ENCODE measurements at places on chromosomes 13 and 19.
A peak's percentile ranks its signal among the peaks of the same experiment; 100 is the strongest.

- peak; percentile 41 for DNase-seq
Measured at GRCh38 chr19:4233282-4233853, 4.0 kb downstream of the EBI3 start.

GRCh38 chr13:110536006-110536693 lies 25.4 kb downstream of the RAB20 start:
- peak; percentile 59 for DNase-seq

GRCh38 chr19:29054886-29055675 lies 157.9 kb downstream of the UQCRFS1 start:
- no peak for DNase-seq

DNA sequence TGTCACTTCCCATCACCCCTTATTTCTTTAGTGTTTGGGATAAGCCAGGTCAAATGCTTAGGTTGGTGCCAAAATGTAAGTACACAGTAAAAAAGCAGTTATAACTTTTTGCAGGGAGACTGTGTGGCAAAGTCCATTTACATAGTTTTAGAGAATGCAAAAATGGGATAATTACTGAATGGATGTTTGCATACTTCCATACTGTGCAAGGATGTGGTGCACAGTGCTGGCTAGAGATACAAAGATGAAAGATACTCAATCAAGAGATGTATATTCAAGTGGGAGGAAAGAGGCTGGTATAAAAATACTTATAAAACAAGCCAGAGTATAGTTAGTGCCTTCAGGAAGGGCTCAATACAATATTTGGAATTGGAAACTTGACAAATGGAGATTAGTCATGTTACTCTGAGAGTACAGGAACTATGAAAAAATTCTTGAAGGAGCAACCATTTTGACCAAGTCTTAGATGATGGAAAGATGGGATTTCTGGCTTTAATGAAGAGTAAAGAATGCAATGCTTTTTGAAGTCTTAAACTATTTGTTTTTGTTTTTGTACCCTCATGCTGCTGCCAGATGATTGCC lies 8.0 kb downstream of the PDS5B start:
- no peak for DNase-seq

DNA sequence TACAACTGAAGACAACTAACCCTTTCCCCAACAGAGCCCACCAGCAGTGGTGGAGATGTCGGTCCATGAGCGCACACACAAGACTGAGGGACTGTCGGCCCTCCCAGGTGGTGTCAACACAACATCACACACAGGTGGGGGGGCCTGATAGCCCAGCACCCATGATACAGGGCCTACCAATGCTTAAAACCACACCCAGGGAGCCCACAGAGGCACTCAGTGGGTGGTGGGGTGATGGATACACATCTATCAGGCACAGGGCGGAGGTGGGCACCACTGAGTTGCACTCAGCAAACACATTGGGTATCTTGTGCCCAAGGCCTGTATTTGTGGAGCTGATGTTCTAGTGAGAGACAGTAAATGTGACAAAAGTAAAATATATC lies 7.0 kb upstream of the ZFP36 start:
- DNase-seq: no peak

DNA sequence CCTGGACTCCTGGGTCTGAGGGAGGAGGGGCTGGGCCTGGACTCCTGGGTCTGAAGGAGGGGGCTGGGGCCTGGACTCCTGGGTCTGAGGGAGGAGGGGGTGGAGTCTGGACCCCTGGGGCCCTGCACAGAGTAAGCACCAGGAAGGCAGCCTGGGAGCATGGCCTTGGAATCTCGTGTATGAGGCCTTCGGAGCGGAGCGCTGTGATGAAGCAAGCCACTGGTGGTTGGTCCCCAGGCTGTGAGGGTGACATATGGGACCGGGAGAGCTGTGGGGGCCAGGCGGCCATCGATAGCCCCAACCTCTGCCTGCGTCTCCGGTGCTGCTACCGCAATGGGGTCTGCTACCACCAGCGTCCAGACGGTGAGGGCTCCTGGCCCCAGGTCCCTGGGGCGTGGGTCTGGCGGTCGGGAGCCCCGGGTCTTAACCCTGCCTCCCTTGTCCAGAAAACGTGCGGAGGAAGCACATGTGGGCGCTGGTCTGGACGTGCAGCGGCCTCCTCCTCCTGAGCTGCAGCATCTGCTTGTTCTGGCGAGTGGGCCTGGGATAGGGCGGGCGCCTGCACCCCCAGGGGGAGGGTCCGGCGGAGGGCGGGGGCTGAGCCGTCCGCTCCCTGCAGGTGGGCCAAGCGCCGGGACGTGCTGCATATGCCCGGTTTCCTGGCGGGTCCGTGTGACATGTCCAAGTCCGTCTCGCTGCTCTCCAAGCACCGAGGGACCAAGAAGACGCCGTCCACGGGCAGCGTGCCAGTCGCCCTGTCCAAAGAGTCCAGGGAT lies 918 bp downstream of the TMEM190 start:
- DNase-seq: peak; percentile 60

All from femur (tissue), 1 donor.